ENCODE measurements at places on chromosomes 13 and 19.

- DNase-seq: no peak
Observed at GRCh38 chr19:19624032-19624570, 3.9 kb downstream of the LPAR2 start.

DNA sequence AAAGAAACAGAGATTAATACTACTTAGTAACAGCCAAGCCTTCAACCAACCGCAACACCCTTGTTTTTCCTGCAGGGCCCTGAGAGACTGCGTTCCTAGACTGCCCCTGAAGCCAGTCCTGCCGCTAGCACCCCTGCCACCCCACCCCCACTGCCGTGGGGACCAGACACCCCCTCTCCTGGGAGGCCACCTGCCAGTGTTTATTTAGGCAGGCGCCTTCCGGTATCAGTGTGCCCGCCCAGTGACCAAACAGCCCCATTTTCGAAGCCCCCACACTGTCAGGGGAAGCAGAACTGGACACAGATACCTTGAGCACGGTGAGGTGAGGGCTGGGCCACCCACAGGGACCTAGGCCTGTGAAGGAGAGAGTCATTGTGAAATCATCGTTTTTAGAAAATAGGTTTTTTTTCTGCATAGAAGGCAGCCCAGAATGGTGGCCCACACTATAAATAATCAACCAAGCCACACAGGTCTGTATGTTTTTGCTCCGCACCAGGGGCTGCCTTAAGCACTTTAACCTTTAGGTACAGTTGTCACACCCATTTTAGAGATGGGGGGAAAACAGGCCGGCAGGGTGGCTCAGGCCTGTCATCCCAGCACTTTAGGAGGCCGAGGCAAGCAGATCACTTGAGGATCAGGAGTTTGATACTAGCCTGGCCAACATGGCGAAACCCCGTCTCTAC, 3.5 kb upstream of the TLE5 start:
- DNase-seq: no peak

DNA sequence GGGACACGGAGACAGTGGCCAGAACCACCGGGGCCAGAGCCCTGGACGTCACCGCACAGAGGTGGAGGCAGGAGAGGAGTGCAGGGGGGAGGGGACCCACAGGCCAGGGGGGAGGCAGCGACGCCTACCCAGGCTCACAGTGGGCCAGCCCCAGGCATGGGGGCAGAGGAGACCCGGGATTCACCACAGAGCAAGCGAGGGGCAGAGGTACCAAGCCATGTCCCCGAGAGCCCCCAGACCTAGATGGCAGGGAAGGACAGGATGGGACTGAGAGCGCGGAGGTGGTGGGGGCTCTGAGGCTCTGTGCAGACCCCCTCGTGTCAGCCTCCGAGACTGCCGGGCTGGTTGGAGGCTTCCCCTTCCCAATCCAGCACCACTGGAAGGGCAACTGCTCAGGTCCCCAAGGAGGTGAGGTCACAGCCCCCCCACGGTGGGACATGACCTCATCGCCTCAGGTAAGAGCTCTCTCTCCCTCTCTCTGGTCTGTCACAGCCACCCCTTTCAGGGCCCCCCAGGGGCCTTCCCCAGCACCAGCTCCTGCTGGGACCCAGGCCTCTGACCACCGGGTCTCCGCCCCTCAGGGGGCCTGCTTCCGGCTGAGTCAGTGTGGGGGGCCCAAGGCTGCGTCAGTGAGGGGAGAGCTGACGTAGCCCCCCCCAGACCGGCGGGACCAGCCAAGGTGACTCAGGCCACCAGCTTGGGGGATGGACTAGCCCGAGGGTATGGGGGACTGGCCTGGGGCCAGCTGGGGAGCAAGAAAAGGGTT, 2.2 kb upstream of the IL11 start:
- DNase-seq: no peak

- no peak for DNase-seq
Observed at GRCh38 chr13:23599083-23599925, 29.1 kb downstream of the TNFRSF19 start.

- no peak for DNase-seq
Observed at GRCh38 chr13:74074723-74075122, 59.5 kb downstream of the KLF12 start.

DNA sequence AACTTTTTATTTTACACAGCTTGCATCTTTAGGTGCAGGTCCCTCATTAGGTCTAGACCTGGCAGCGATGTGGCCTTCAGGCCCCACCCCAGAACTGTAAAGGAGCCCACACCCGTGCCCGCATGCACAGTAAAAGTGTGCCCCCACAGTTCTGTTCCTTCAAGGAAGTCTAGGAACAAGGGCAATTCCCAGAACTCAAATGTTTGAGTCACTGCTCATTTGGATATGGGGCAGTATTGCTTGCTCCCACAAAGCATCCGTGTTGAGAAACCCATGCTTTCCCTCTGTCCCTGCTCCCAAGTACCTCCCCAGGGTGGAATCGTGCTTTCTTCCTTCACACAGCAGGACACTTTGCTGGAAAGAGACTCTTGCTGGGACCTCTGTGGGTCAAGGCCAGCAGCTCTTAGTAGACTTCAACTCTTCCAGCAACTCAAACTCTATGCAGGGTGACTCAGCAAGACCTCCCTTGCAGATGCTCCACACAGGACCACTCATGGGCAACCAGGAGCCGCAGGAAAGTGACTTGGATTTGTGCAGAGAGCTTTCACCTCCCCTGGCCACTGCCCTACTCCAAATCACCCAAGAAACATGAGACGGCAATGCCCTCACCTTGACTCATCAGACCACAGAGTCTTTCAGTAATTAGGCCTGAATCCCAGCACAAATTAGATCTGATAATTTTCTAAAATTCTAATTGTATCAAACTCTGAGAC, 12.3 kb downstream of the SLC7A1 start:
- DNase-seq: no peak

- DNase-seq: peak; percentile 80
Observed at GRCh38 chr19:53865918-53866864, 1.5 kb upstream of the MYADM start.

GRCh38 chr19:1360818-1361461, 22.8 kb upstream of the NDUFS7 start:
- peak; percentile 97 for DNase-seq

GRCh38 chr13:113634279-113635047, 23.5 kb downstream of the ATP4B start:
- no peak for DNase-seq

DNA sequence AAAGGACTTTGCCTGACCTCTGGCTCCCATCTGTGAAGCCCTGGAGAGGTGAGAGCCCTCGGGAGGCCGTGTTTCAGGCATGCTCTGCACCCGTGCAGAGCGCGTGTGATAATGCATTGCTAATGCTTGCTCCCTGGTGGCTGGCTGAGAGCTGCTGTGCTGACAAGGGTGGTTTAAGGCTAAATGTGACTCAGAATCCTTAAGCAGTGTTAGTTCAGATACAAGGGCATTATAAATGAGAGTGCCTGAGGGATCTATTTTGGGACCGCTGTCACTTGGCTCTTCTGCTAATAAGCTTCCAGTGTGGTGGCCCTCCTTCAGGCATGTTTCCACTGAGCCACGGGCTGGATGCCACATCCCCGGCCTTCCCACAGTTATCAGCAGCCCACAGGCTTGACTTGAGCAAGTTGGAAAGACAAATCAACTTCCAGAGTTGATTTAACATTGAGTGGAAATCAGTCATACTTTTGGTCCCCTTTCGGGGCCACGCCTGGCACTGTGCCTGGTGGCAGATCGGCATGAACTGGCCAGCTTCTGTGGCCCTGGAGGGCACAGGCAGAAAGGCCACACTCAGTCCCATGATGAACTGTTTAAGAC, 17.0 kb downstream of the ALOX5AP start:
- no peak for DNase-seq

GRCh38 chr13:83503424-83503823, 378.9 kb downstream of the SLITRK1 start:
- no peak for DNase-seq

DNA sequence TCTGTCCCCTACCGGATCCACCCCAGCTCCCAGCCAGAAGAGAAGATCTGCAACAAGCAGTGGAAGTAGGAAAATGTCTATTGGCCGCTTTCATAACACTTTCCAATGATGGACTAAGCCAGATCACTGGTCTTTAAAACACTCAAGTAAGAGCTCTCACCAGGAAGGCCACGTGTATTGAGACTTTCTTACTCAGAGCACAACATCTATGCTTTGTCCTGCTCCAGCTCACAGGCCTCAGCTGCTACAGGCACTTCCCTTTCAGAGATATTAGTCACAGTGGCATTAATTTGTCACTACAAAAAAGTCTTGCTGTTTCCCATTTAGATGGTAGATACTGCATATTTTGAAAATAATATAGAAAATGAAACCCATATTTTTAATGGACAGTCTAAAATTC, 164.2 kb downstream of the ABCC4 start:
- DNase-seq: no peak

GRCh38 chr19:7734220-7735203, 2.6 kb upstream of the CLEC4G start:
- no peak for DNase-seq

DNA sequence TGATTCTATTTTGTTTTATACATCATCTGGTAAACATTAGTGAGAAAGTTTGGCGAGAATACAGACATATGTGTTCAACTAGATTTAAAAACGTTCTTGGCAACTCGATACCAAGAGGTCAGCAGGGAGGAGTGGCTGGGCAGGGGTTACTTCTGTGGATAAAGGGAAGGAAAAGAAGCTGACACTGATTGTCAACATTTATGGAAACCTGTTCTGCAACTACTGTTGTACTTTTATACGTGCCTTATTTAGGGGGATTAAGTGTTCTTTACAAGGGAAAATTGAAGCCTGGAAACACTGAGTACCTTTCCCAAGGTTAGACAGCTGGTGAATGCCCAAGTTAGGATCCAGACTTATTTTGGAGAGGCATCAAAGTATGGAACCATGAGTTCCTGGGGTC, 65.0 kb downstream of the MTUS2 start:
- no peak for DNase-seq

DNA sequence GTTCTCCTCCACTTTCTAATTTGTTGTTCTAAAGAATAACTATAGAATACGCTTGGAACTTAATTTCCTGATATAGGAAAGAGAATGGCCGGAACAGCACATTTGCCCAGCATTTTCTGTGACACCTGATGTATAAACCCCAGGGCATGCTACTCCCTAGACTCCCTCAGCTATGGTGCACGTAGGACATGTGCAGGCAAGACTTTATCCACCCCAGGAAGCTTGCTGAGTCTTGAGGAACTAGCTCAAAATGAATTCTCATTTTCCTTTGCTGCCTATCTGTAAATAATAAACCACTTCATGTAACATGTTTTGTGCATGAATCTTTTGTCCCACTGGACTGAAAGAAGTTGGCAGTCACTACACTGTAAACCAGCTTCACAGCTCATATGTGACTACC, 535.8 kb upstream of the SLITRK1 start:
- no peak for DNase-seq

- DNase-seq: no peak
Observed at GRCh38 chr13:112213467-112214255, 146.7 kb downstream of the SOX1 start.

DNA sequence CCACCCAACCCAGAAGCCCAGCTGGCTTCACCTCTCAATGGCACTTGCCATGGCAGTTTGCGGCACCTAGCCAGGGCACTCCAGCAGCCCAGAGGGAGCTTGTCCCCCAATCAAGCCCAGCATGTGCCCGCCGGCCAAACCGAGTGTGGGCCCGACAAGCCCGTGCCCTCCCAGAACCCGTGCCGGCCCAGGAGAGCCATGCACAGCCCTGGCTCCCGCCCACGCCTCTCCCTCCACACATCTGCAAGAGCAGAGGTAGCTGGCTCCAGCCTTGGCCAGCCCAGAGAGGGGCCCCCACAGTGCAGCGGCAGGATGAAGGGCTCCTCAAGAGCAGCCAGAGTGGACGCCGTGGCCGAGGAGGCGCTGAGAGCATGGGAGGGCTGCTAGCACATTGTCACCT, 2278.0 kb upstream of the PCDH20 start:
- no peak for DNase-seq

- DNase-seq: no peak
Observed at GRCh38 chr13:45141369-45141768, 21.1 kb downstream of the GTF2F2 start.

DNA sequence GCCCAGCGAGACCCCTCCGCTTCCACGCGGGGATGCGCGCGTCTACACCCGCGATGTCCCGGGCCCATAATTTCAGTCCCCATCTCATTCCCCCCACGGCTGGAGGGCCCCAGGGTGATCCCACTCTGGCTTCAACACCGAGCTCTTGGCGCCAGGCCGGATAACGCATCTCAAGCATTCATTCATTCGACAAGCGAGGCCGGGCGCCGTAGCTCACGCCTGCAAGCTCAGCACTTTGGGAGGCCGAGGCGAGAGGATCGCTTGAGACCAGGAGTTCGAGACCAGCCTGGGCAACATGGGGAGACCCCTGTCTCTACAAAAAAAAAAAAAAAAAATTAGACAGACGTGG, 5.9 kb downstream of the ANGPTL6 start:
- no peak for DNase-seq

- DNase-seq: no peak
Observed at GRCh38 chr19:43300206-43300605, 30.9 kb upstream of the PSG9 start.

DNA sequence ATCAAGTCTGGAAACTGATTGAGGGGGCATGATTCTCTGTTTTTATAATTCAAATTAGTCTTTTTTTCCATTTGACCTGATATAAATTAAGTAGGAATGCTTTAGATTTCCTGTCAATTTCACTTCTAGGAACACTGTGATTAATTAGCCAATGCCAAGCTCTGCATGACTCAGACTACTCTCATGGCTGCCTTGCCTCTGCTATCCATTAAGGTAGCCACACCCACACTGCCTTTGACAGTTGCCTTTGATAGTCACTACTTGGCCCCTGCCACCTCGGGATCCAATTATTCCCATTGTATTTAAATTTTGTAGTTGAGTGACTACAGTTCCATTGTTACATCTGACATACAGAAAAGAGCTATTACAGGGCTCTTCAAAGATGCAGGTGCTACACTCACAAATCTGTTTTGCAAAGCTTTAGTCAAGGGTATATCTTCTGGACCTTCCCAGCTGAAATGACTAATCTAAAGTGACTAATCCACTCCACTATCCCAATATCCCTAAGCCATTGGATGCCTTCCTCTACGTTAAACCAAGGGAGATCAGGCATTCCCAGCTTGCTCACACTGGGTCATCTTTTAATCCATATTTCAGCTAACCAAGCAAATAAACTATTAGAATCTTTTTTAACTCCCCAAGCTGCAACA, 1193.1 kb upstream of the MIR17HG start:
- peak; percentile 40 for DNase-seq

GRCh38 chr13:50425772-50426171, 410.5 kb downstream of the KCNRG start:
- no peak for DNase-seq

GRCh38 chr13:93244141-93244917, 17.7 kb downstream of the GPC6 start:
- peak; percentile 19 for DNase-seq

- DNase-seq: peak; percentile 69
Observed at GRCh38 chr19:52138278-52138982, 1.3 kb downstream of the ZNF616 start.
